ENCODE measurements at places on chromosomes 1 and 21.

- no peak for DNase-seq
These were observed 71.9 kb downstream of the DTL start for GRCh38 chr1:212107481-212107880.

- no peak for DNase-seq
These were observed 49.4 kb downstream of the TENT5C start for GRCh38 chr1:117655220-117655577.

GRCh38 chr1:231719485-231720183, 93.0 kb downstream of the DISC1 start:
- no peak for DNase-seq

- no peak for DNase-seq
These were observed 24.8 kb downstream of the HSD11B1 start for GRCh38 chr1:209729436-209729835.

DNA sequence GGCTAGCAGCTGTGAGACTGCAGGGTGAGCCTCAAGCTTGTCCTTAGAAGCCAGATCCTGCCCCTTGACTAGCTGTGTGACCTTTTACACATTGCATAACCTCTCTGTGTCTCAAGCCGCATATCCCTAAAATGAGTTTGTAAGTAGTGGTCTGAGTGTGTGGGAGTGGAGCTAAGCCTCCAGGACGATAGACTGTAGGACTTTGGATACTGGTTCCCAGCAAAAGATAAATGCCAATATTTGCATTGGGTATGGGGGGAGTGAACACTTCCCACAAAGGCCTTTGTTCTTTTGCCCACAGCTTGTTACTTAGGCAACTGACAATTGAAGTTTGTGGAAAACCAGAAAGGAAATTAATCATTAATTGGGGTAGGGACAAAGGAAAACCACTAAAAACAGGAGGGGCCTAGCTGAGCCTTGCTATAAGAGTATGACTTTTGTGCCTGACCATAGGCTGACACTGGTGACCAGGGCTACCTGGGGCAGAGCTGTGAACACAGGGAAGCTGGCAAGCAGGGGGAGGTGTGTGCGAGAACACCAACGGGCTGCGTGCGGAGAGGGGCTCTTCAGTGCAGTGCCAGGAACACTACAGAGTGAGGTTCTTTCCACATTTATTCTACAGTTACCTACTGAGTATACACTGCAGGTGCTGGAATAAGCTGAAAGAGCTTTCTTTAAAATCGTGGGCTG, 102.4 kb upstream of the ETV3 start:
- no peak for DNase-seq

DNA sequence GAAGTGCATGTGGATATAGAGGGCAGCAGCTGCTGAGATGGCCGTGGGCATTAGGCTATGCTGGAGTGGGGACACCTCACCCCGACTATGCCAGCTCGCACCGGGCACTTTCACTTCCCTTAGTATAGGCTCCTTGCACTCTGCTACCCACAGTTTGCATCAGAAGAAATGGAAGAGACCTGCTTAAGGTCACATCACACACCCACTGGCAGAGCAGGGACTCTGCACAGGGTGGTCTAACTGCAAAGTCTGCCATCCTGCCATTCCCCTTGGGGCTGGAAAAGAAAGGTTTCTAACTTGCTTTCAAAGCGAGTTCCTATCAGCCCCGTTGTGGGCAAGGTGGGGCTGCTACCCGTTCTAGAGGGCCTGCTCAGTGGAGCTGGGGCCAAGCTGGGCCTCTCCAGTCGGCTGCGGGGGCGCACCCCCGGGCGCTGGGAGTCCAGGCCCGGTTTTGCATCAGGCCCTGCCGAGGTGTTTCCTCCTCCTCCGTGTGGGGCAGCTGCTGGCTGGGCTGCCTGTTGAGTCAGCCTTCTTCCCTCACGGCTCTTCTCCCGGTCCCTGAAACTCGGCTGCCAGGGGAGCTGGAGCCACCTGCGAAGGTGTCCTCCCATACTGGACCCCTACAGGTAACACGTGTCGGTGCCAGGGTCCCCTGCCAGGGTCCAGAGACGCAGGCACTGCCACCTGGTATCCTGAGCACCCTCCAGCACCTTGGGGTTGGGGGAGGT, at the start of gene SYTL1:
SYTL1 (plus strand) TSS at position 498 of the 728 bp plus-strand sequence. CDS start 3,313 bp downstream, outside the sequence.
- peak; percentile 70 for DNase-seq

DNA sequence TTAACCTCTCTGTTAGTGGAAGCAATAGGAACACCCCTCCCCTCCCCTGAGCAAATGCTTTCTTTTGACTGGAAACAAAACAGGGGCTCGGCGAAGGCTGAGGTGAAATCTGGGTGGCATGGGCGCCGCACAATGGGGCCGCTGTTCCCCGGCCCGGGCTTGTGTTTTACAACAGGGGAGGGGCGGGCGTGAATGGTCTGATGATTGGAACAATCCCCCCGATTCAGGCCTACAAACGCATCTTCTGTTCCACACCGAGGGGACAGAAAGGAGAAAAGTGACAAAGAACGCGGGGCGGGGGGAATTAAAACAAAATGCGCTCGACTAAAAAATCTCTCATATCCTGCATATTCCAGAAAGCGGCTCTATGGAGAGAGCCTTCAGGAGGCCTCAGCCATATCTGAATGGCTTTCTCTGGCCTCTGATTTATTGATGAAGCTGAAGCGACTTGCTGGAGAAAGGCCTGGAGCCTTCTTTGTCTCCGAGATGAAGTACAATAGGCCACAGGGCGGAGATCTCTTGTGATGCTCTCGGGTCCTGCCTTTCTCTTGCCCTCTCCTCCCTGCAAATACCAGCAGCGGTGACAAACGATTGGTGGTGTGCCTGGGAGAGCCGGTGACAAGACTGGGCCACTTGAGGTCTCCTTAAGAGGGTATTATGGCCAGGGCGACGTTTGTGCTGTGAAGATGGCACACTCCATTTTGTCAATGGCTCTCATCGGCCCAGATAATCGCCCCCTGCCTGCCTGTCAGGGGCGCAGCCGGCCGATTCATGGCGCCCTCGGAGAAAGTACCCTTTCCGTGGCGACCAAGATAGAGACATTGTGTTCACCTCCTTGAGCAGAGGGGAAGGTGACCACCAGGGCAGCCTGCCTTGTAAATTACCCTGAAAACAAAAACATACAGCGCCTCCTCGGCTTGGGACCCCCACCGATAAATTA, 47.1 kb upstream of the OLIG2 start:
- DNase-seq, result no peak

- no peak for DNase-seq
These were observed 454.0 kb upstream of the C1orf87 start for GRCh38 chr1:60527567-60527966.

- DNase-seq, result peak; percentile 18
These were observed 101.4 kb upstream of the VAMP3 start for GRCh38 chr1:7669559-7670311.

DNA sequence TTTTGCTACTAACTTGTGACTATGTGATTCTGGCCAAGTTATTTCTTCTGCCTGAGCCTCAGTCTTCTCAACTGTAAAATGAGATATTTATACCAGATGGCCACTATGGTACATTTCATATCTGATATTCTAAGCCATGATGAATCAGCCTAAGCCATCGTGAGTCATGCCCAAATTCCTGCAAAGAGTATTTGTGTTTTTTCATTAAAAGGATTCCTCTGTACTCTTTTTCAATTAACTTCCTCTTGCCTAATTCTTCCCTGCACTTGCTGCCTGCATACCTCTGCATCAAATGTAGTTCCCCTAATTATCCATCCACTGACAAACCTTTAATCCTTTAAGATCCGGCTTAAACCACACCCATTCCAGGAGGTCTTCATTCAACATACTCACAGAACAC, 575.1 kb upstream of the BEND5 start:
- DNase-seq, result no peak

GRCh38 chr1:170247751-170248521, 102.2 kb downstream of the NTMT2 start:
- no peak for DNase-seq

- no peak for DNase-seq
These were observed 17.7 kb downstream of the DDAH1 start for GRCh38 chr1:85447006-85447943.

DNA sequence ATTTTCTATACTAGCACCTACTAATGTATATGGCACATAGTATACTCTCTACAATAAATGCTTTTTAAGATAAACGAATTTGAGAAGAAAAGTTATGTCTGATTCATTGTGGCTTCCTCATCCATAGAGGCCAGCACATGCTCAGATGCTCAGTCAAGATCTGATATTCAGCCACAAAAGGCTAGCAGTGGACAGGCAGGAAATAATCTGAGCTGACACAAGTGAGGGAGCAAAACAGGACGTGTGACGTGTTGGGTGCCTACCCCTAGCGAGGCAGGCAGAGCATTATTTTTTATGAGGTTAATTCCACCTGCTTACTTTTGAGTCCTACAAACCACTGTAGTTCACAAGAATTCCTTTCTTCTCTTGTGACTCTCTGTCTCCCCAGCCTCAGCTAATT, 550.9 kb downstream of the SMYD3 start:
- no peak for DNase-seq

GRCh38 chr1:44262816-44263567, 49.7 kb downstream of the DMAP1 start:
- DNase-seq, result no peak

GRCh38 chr1:44849575-44850132, 6.6 kb upstream of the PTCH2 start:
- DNase-seq, result no peak

DNA sequence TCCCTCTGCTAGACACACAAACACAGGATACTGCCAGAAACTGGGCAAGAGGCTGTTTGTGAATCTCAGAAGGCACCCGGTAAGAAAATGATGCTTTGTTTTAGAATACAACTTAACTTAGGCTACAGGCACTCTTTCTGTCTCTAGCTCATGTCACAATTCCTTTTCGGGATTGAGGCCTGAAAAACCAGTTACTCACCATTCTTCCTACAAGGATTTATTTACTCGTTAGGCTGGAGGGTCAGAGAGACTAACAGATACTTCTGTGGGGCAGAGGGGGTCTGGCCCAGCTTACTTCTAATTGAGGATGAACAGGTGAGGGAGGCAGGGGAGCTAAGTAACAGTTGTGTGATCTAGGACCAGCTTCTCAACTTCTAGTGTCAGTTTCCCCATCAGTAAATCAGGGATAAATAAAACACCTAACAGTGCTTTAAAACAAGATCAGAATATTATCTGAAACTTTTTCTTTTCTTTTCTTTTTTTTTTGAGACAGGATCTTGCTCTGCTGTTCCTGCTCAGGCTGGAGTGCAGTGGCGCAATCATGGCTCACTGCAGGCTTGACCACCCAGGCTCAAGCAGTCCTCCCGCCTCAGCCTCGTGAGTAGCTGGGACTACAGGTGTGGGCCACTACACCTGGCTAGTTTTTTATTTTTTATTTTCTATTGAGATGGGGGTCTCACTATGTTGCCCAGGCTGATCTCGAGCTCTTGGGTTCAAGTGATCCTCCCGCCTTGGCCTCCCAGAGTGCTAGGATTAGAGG, 31.9 kb downstream of the NFYC start:
- no peak for DNase-seq

- peak; percentile 84 for DNase-seq
These were observed 45.4 kb upstream of the TENT5B start for GRCh38 chr1:27057801-27058625.

GRCh38 chr1:8529901-8530300, 212.0 kb downstream of the SLC45A1 start:
- no peak for DNase-seq

- peak; percentile 10 for DNase-seq
These were observed 54.1 kb downstream of the DSCAM start for GRCh38 chr21:40792691-40793456.

- DNase-seq, result no peak
These were observed 5.9 kb downstream of the COX20 start for GRCh38 chr1:244841273-244841927.

- DNase-seq, result no peak
These were observed 10.1 kb upstream of the SAMD11 start for GRCh38 chr1:913491-914130.

DNA sequence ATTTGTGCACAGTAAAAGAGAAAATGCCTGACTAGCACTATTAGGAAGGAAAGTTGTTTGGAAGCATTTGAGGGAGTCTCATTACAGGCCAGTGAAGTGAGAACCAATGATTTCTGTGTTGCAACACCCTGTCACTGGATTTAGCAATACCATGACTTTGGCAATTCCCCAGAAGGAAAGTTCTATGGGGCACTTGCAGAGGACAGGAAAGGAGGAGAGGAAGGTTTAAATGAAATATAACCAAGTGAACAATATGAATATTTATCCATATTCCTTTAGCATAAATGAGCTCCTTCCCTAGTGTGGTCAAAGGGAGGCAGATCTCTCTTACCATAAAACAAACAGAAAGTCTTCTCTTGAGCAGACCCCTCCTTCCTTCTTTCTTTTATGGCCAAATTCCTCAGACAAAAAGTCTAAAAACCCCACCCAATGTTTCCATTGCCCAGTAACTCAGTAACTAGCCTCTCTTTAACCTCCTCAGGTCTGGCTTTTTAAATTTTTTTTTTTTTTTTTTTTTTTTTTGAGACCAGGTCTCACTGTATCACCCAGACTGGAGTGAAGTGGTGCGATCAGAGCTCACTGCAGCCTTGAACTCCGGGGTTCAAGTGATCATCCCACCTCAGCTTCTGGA, 5.5 kb downstream of the TLR5 start:
- no peak for DNase-seq

- no peak for DNase-seq
These were observed 9.1 kb downstream of the TUFT1 start for GRCh38 chr1:151549199-151549598.

GRCh38 chr1:12604114-12604874, 13.7 kb downstream of the DHRS3 start:
- DNase-seq, result no peak

DNA sequence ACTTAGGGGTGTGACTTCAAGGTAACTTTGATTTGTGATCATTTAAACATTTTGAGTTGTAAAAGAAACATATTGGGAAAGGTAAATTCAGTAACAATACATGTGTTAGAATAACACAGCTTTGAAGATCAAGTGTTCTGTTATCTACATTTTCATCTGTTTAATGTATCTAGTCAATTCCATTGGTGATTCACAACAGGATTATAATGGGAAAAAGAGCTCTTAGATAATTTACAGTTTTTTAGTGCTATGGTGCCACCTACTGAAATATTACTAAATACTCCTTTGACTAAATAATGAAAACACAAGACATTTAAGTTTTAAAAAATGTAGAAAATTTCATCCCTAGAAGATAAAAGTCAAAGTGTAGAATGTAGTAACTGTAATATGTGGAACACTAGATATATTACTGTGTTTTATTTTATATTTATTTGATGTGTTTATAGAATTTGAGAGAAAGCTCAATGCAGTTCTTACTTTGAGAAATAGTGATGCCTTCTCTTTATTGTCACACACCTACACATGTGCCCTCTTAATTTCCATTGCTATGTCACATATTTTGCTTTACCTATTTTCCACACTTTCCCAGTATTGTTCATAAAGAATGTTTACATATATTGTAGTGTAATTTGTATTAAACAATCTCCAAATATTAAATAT, 47.4 kb downstream of the PTPRC start:
- DNase-seq, result no peak

Data from NCI-H2171 (cell line).